ENCODE measurements at places on chromosomes 7 and 10.

DNA sequence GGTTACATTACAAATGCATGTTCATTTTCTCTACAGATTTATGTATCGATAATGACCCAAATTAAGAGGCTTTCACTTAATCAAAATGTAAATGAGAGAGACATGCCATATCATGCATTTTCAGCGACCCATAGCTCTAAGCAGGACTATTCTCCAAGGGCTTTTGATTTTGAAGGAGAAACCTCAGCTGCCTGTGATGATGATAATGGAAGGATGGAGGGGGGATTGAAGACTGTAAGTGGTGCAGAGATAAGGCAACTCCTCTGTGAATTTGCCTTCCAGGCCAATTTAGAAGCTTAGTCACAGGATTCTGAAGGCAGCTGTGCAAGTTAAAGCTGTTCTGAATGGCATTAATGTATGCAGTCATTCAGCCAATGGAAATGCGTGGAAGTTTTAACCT lies 8.3 kb downstream of the VSTM2A start:
- no peak overlapping the region for H3K27ac ChIP-seq
- no peak for DNase-seq
- H3K27me3 ChIP-seq = peaks cover 26% of the 10 kb centered on the region
- H3K4me1 ChIP-seq = no peaks in the 10 kb centered on the region
- no peak overlapping the region for H3K4me3 ChIP-seq

GRCh38 chr10:31586723-31587638 lies 268.0 kb downstream of the ZEB1 start:
- peaks cover 8% of the 10 kb centered on the region for H3K36me3 ChIP-seq
- no peaks in the 10 kb centered on the region for H3K27me3 ChIP-seq
- H3K27ac ChIP-seq = no peak overlapping the region
- no peak overlapping the region for H3K4me3 ChIP-seq

GRCh38 chr10:32938554-32939061 lies 19.4 kb downstream of the ITGB1 start:
- H3K4me1 ChIP-seq = peaks cover 74% of the 10 kb centered on the region
- H3K36me3 ChIP-seq = peaks cover 4% of the 10 kb centered on the region
- peak overlapping the region; percentile 59 for H3K4me3 ChIP-seq
- no peaks in the 10 kb centered on the region for H3K27me3 ChIP-seq
- peak overlapping the region; percentile 95 for H3K27ac ChIP-seq

GRCh38 chr7:44618045-44618444 lies 11.6 kb downstream of the OGDH start:
- H3K36me3 ChIP-seq = no peaks in the 10 kb centered on the region
- no peaks in the 10 kb centered on the region for H3K27me3 ChIP-seq
- H3K4me3 ChIP-seq = no peak overlapping the region
- DNase-seq = no peak
- peaks cover 54% of the 10 kb centered on the region for H3K4me1 ChIP-seq

- H3K4me1 ChIP-seq = no peaks in the 10 kb centered on the region
- H3K4me3 ChIP-seq = no peak overlapping the region
- no peak for DNase-seq
- peaks cover 9% of the 10 kb centered on the region for H3K27me3 ChIP-seq
- H3K36me3 ChIP-seq = no peaks in the 10 kb centered on the region
- H3K27ac ChIP-seq = no peak overlapping the region
These were observed 205.4 kb upstream of the YAE1 start for GRCh38 chr7:39360766-39361165.

GRCh38 chr7:136039577-136040345 lies 62.6 kb upstream of the MTPN start:
- peaks cover 3% of the 10 kb centered on the region for H3K4me1 ChIP-seq
- DNase-seq = no peak
- peaks cover 1% of the 10 kb centered on the region for H3K27me3 ChIP-seq
- H3K27ac ChIP-seq = no peak overlapping the region

DNA sequence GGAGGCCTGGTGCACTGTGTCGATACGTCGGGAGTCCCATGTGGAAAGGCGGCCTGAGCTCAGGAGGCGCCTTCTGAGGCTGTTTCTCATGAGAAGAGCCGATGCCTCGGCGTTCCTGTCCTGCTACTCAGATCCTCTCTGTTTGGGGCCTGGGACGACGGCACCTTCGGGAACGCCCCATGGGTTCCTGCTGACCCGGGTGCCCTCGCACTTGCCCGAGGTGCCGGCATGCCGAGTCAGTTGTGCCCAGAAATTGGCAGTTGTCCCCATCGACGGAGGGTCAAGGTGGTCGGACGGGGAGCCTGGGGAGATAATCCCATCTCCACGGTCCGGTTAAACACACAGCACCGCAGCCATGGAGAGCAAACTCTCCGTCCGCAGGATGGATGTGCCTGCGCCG lies 33.0 kb downstream of the NKX6-2 start:
- no peaks in the 10 kb centered on the region for H3K27me3 ChIP-seq
- no peak overlapping the region for H3K4me3 ChIP-seq
- peaks cover 17% of the 10 kb centered on the region for H3K36me3 ChIP-seq
- H3K27ac ChIP-seq = no peak overlapping the region
- no peaks in the 10 kb centered on the region for H3K4me1 ChIP-seq

- H3K27me3 ChIP-seq = no peaks in the 10 kb centered on the region
- peaks cover 16% of the 10 kb centered on the region for H3K4me1 ChIP-seq
- H3K4me3 ChIP-seq = no peak overlapping the region
- no peaks in the 10 kb centered on the region for H3K36me3 ChIP-seq
These were observed 87.8 kb downstream of the BTRC start for GRCh38 chr10:101441541-101442455.

GRCh38 chr10:21021231-21021630 lies 124.1 kb upstream of the NEBL start:
- no peaks in the 10 kb centered on the region for H3K36me3 ChIP-seq
- no peak overlapping the region for H3K27ac ChIP-seq
- no peaks in the 10 kb centered on the region for H3K4me1 ChIP-seq
- DNase-seq = no peak

DNA sequence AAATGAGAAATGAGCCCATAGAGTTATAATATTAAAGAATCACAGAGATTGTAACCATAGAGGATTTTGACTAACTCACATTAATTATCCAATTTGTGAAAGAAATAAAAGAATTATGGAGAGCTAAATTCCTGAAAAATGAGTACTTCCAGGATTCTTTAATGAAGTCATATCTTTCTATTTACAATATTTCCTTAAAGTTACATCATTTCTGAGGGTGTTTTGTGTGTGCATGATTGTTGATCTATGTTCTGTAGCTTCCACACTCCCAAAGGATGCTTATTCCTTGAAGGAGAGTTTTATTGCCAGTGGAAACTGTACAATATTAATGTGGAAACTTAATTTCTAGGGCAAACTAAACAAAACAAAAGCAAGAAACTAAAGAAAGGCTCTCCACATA lies 299.6 kb downstream of the MDFIC start:
- peaks cover 2% of the 10 kb centered on the region for H3K36me3 ChIP-seq
- H3K4me1 ChIP-seq = peaks cover 7% of the 10 kb centered on the region
- H3K27me3 ChIP-seq = no peaks in the 10 kb centered on the region
- no peak overlapping the region for H3K4me3 ChIP-seq

DNA sequence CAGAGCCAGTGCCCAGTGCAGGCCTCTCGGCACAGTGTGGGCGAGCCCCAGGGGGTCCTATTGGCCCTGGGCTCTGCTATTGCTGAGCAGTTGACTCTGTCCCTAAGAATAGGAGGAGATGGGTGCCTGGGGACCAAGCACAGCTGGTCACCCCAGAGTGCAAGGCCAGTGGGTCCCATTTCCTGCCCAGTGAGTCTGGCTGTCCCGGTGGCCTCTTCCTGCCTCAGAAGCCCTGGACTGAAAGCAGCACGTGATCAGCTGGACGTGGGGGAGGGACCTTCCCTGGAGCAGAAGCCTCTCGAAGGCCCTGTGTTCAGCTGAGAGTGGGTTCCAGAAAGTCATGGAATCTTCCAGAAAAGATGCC lies 42.0 kb downstream of the PWWP2B start:
- DNase-seq = no peak
- peaks cover 6% of the 10 kb centered on the region for H3K4me1 ChIP-seq
- no peak overlapping the region for H3K27ac ChIP-seq
- H3K4me3 ChIP-seq = no peak overlapping the region
- no peaks in the 10 kb centered on the region for H3K27me3 ChIP-seq
- H3K36me3 ChIP-seq = no peaks in the 10 kb centered on the region

GRCh38 chr10:49080071-49080470 lies 35.3 kb downstream of the VSTM4 start:
- H3K27me3 ChIP-seq = no peaks in the 10 kb centered on the region
- H3K36me3 ChIP-seq = peaks cover 9% of the 10 kb centered on the region
- H3K4me1 ChIP-seq = peaks cover 33% of the 10 kb centered on the region
- no peak overlapping the region for H3K27ac ChIP-seq
- no peak for DNase-seq

- no peaks in the 10 kb centered on the region for H3K27me3 ChIP-seq
- no peak for DNase-seq
- no peak overlapping the region for H3K27ac ChIP-seq
- no peaks in the 10 kb centered on the region for H3K36me3 ChIP-seq
These were observed 2.6 kb upstream of the OPN4 start for GRCh38 chr10:86651631-86652331.

DNA sequence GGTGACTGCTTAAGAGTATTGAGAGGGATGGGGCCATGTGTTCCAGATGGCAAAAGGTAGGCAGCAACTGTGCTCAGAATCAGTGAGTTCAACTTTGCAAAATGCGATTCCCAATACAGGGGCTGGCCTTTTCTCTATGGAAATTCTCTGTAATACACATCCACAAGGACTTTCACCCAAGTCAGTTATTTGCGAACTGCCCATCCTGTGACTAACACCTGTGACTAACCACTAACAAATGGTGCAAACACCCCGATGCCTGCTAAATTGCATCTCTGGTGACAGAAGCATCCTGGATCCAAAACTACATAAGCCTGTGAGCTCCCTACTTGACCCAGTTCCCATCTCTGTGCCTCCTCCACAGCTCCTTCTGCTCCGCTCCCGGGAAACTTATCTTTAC lies 9.0 kb upstream of the CUZD1 start:
- no peak overlapping the region for H3K4me3 ChIP-seq
- no peaks in the 10 kb centered on the region for H3K36me3 ChIP-seq
- H3K27ac ChIP-seq = no peak overlapping the region
- H3K27me3 ChIP-seq = no peaks in the 10 kb centered on the region
- peaks cover 42% of the 10 kb centered on the region for H3K4me1 ChIP-seq

GRCh38 chr7:129163875-129164544 lies 19.5 kb downstream of the TSPAN33 start:
- no peak overlapping the region for H3K4me3 ChIP-seq
- H3K27me3 ChIP-seq = peaks cover 1% of the 10 kb centered on the region
- peaks cover 6% of the 10 kb centered on the region for H3K4me1 ChIP-seq
- no peaks in the 10 kb centered on the region for H3K36me3 ChIP-seq

DNA sequence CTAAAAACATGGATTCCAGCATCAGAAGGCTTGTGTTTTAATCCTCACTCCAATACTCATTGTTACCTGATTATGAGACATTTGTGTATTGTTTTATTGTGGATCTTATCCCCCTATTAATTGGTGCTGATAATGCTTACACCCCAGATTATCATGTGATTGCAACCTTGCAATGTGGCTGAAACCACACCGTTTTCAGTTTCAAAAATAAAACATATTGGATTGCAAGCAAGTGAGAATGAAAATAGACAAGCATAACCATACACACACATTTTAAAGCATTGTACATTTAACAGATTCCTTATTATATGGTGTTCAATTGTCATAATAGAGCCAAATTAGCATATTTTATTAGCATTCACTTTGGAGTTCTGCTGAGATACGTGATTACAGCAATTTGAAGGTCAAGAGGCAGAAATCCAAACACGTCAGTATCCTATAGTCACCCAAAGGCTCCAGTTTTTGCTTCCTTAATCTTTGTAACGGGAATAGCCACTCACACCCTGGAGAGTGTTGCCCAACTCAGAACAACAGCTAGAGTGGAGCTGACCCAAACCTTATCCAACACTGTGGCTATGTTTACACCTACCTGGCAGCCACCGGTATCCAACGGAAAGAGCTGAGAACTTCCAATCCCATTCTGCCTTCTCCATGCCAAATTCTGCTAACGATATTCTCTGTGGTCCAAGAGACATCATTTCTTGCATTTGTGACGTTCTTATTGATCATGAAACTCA lies 317.1 kb upstream of the KLF6 start:
- no peak overlapping the region for H3K27ac ChIP-seq
- peaks cover 1% of the 10 kb centered on the region for H3K36me3 ChIP-seq
- peaks cover 11% of the 10 kb centered on the region for H3K4me1 ChIP-seq
- no peak overlapping the region for H3K4me3 ChIP-seq
- H3K27me3 ChIP-seq = no peaks in the 10 kb centered on the region

GRCh38 chr10:82091413-82091812 lies 216.4 kb downstream of the NRG3 start:
- H3K4me3 ChIP-seq = no peak overlapping the region
- no peaks in the 10 kb centered on the region for H3K36me3 ChIP-seq
- no peaks in the 10 kb centered on the region for H3K27me3 ChIP-seq
- no peaks in the 10 kb centered on the region for H3K4me1 ChIP-seq

GRCh38 chr10:61140765-61141392 lies 196.9 kb upstream of the RHOBTB1 start:
- H3K36me3 ChIP-seq = peaks cover 2% of the 10 kb centered on the region
- peaks cover 3% of the 10 kb centered on the region for H3K27me3 ChIP-seq
- no peak overlapping the region for H3K4me3 ChIP-seq
- H3K4me1 ChIP-seq = peaks cover 30% of the 10 kb centered on the region
- no peak for DNase-seq
- H3K27ac ChIP-seq = no peak overlapping the region

DNA sequence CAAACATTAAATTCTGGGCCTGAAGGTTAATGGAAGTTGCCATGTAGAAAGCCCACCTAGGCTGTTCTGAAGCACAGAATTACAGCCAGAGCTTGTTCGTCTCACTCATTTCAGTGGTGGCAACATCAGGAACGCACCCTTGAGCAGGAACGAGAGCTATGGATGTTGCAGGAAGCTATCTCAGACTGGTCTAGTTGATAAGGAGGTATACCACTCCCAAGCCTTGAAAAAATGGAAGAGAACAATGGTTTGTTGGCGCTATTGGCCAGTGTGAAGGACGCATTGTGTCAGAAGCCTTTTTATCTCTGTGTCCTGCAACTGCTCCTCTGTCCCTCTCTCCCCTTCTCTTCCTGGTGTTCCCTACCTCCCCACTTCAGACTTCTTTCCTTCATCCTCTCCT lies 60.9 kb upstream of the RAPGEF5 start:
- H3K36me3 ChIP-seq = no peaks in the 10 kb centered on the region
- H3K27ac ChIP-seq = no peak overlapping the region
- no peak for DNase-seq
- no peaks in the 10 kb centered on the region for H3K27me3 ChIP-seq
- H3K4me1 ChIP-seq = peaks cover 5% of the 10 kb centered on the region
- H3K4me3 ChIP-seq = no peak overlapping the region

All from chondrocyte (in vitro differentiated cells).